ENCODE measurements at places on chromosomes 1 and 21.

- DNase-seq: no peak
Measured at GRCh38 chr1:213419401-213420030, 368.5 kb downstream of the RPS6KC1 start.

- peak; percentile 32 for DNase-seq
Measured at GRCh38 chr1:71080230-71080738, 551 bp downstream of the ZRANB2 start.

DNA sequence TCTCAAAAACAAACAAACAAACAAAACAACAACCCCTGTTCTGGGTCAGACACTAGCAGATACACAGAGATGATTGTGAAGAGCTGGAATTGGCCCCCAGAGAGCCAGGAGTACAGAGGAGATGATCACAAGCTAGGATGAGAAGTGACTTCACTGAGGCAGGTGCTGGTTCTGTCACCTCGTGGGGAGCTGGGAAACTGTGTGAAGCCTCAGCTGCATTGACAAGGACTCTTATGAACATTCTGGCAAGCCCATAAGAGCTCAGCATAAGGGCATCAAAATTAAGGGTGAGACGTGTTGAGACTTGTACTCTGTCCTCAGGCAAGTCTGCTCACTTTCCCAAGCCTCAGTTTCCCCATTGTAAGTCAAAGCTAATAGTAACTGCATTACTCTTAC lies 14.7 kb upstream of the PTP4A2 start:
- DNase-seq: no peak

DNA sequence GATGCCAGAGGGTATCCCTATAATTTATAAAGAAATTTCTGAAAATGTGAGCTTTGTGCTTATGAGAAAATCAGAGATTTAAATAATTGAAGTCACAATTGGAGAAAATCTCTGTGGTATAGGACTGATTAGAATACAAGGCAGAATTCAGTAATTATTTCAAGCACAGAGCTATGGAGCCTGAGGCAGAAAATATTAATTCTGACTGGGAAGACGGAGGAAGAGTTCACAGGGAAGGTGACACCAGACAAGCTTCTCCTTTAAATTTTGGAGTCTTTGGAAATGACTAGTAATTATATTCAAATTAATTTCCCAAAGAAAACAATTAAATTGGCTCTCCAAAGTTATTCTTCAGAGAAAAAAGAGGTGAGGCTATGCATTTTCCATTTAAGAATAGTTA lies 121.5 kb downstream of the CHRM3 start:
- no peak for DNase-seq

DNA sequence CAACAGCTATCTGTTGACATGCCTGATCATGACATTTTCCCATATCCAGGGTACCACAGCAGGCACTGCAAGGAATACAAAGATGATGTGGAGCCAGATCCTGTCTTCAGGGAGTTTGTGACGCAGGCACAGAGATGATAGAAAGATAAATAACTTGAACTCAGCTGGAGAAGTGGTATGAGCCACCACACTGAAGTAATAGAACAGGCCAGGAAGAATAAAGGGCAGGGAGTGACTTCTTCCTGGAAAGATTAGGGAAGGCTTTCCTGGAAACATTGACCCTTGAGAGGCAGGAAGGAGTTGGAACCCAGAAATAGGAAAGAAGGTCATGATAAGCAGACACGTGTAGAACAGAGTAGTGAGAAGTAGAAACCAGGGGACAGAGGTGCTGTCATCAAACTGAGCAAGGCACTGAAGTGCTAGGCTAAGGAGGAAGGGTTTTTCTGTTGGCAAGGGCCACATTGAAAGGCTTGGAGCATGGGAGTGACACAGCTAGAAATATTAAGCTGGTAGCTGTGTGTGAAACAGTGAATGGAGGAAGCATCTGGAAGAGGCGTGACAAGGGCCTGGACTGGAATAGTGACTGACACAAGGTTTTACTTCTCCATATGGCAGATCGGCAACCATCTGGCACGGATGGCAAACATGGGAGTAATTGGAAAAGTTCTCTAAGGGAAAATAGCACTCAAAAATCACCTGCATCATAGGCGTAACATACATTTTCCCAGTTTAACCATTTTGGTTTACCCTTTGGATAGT lies 68.4 kb downstream of the AK5 start:
- no peak for DNase-seq

DNA sequence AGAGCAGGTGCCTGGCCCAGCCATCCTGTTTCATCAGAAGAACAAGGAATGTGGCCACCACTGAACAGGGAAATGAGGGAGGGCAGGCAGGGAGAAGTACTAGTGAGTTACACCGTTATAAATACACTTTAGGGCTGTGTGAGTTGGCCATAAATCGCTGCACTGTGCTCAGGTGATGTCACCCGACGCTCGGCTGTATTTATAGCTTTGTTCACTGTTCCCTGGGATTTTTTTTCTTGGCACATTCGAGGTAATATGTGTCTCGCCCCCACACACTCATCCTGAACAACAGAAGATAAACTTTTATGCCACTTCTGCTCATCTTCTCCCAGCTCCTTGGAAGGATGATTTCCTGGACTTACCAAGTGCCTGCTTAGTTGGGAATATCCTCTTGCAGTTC lies 9.0 kb upstream of the KIRREL1 start:
- no peak for DNase-seq

DNA sequence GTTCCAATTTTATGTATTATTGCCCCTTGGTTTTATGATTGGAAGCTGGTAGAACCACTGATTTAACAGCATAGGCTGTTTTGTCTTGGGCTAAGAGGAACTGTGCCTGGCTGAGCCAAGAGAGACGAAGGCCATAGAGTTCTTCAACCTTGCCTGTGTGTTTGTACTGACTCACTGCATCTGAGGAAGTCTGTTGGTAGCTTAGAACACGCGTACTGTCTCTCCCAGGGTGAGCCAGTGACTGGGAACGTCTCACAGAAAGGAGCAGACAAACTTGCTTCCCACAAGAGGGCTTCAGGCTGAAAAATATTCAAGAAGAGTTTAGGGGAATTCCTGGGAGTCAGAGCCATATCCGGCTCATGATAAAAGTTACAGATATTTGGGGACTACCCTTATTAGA lies 14.9 kb downstream of the TMEM51 start:
- DNase-seq: no peak

- no peak for DNase-seq
Measured at GRCh38 chr1:243507672-243508302, 251.9 kb downstream of the SDCCAG8 start.

- DNase-seq: no peak
Measured at GRCh38 chr1:241237873-241238272, 119.1 kb downstream of the RGS7 start.

DNA sequence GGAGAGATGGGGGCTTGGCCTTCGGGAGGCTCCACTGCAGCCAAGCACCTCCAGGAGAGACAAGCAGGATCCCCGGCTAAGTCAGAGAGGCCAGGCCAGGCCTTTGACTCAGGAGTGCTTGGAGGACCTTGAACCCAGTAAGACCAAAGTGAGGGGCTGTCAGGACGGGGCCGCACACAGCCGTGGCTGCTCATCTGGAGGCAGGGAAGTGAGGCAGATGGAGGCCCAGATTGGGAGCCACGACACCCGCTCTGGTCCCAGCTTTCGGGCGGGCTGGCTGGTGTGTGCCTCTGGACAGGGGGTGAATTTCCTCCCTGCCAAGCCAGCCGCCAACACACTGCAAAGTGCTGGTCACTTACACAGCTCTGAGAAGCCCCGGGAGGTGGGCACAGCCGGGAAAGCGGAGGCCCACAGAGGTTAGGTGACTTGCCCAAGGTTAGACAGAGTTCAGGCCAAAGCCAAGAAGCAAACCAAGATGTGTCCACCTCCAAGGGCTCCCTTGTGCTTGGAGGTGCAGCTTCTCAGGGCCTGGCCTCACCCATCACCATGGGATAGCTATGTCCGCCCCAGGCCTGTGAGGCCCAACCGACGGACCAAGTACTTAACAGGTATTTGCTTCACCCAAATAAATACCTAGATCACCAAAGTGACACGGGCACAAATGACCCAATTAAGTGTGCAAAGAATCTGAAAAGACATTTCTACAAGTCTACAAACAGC lies 58.3 kb downstream of the CHD5 start:
- DNase-seq: no peak

GRCh38 chr1:43671626-43672330 lies 21.8 kb downstream of the KDM4A start:
- DNase-seq: no peak

DNA sequence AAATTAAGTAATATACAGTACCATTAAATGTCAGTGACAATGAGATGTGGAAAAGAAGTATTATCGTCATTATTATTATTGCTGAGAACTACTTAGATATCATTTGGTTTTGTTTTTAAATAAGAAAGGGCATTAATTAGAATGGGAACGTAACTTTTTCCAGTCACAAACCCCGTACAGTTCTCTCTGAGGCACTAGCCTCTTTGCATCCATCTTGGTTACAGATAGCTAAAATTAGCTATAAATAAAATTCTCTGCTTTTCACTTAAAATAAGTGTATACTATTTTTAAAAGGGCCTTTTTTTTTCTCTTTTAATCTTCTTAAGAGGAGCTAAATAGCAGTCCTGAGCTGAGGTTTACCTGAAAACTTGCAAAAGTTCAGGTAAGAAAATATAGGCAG lies 7.6 kb downstream of the PTGS2 start:
- no peak for DNase-seq

DNA sequence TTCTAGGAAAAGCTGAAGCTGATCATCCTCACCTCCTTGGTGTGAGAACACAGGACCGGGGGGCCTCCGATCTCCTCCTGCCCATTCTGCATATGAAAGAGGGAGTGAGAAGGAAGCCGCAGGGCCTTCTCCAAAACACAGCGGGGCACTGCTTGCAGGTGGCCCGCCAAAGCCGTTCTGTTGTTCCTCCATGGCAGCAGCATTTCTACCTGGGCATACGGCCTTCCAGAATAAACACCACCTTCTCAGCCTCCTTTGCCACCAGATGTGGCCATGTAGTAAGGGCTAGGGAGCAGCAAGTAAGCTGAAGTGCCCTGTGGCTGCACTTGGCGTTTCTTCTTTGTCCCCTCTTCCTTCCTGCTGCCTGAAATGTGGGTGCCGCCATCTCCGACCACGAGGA lies 214.9 kb downstream of the TOMM20 start:
- no peak for DNase-seq

- DNase-seq: no peak
Measured at GRCh38 chr1:70812442-70813109, 235.0 kb downstream of the PTGER3 start.

DNA sequence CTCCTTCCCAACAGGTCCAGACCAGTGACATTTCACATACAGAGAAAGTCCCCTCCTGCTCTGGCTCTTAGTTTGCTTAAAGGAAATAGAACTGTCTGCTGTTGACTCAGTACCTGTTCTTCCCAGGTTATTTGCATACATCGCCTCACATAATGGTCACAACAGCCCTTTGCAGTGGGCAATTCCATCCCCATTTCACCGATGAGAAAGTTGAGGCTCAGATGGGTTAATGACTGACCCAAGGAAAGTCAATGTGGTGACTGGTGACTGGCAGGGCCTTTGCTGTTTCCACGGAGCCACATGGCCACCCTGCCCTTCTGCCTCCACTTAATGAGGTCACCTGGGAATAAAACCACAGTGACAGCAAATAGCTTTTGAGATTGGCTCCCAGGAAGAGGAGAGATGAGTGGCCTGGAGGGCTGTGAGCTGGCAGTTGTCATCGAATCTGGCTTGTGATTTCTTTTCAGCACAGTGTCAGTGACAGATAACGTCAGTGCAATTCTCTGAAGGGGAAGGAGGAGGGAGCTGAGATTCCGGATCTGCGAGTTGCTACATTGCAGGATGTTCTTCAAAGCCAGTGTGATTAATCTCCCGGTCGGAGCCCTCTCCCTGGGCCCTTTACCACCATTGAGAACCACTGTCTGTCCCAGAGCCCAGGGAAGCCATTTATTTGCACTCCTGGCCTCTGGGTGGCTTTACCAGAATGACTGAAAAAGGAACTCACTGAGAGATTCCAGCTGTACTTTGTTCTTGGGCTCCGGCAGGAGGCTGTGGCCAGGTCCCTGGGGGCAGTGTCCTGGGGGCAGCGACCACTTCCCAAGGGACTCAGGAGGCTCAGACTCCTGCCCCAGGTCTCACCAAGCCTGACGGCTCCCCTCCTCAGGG lies 117.2 kb downstream of the CNIH3 start:
- no peak for DNase-seq

Data from activated naive CD4-positive, alpha-beta T cell (primary cell).